ENCODE measurements at places on chromosomes 1 and 21.
A peak's percentile ranks its signal among the peaks of the same experiment; 100 is the strongest.

DNA sequence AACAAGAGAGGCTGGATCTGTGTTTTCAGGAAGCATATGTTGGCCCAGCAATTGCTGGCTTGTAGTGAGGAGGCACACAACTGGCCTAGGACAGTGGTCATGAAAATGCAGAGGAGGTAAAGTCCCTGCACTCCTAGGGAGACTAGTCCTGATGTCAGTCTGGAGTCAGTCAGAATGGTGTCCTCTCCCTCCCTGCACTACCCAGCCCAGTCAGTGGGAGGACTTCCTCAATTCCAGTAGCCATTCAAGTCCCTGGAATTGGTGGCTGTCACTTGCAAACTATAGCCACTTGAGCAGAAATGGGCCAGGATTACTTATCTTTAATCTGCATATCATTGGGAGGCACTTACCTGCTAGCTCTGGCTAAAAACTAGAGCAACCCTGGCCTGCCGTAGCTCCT lies 18.6 kb downstream of the NDUFS5 start:
- DNase-seq, result no peak

DNA sequence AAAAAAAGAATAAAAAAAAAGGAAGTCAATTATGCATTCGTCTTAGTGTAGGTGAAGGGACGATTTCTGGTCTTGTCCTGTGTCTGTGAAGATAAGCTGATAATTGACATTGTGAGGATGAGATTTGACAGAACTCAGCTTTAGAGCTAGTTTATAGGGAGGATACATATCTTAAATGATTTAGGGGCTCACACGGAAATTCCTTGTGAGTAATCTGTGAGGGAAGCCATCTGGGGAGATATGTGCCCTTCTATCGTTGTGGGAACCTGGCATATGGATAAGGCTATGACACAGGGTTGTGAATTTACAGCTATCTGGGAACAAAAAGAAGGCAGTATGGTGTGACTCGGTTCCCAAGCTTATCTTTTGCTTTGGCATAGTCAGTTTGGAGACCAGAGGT lies 71.1 kb downstream of the RABGAP1L start:
- DNase-seq, result no peak

- no peak for DNase-seq
These were observed at the start of gene SCP2 for GRCh38 chr1:52927212-52928014. TSS of gene SCP2 (plus strand) at chr1:52927276. CDS start at chr1:52927397, 121 bp downstream.

DNA sequence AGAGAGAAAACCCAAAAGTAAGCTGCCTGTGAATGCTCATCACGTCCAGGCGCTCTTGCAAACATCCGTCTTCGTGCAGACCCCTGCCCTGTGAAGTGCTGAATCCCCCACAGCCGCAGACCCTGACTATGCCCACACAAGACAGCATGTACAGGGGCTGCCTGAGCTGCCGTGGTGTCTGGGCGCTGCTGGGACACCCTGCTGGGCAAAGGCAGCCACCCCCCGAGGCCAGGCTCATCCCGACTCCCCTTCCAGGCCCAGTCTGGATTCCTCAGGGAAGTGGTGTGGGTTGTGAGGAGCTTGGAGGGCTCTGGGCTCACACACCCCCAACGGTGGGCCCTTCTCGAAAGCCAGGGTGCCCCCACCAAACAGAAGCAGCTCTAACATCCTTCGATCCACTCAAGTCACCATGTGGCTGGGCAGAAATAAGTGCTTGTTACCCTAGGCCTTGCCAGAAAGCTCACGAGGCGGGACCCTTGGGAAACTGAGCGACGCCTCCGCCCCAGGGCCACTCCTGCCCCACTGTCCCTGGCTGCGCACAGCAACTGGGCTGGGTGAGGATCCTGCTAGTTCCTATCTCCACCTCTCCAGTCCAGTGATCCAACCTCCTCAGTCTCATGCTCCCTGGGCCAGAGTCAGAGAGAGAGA lies 4.8 kb upstream of the WNT9A start:
- DNase-seq, result no peak

DNA sequence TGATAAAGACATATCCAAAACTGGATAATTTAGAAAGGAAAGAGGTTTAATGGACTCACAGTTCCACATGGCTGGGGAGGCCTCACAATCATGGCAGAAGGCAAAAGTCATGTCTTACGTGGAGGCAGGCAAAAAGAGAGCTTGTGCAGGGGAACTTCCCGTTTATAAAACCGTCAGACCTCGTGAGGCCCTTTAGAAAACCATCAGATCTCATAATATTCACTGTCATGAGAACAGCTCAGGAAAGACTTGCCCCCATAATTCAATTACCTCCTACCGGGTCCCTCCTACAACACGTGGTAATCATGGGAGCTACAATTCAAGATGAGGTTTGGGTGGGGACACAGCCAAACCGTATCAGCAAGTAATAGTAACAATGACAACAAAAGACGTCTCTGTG lies 88.2 kb upstream of the SLC25A33 start:
- no peak for DNase-seq

DNA sequence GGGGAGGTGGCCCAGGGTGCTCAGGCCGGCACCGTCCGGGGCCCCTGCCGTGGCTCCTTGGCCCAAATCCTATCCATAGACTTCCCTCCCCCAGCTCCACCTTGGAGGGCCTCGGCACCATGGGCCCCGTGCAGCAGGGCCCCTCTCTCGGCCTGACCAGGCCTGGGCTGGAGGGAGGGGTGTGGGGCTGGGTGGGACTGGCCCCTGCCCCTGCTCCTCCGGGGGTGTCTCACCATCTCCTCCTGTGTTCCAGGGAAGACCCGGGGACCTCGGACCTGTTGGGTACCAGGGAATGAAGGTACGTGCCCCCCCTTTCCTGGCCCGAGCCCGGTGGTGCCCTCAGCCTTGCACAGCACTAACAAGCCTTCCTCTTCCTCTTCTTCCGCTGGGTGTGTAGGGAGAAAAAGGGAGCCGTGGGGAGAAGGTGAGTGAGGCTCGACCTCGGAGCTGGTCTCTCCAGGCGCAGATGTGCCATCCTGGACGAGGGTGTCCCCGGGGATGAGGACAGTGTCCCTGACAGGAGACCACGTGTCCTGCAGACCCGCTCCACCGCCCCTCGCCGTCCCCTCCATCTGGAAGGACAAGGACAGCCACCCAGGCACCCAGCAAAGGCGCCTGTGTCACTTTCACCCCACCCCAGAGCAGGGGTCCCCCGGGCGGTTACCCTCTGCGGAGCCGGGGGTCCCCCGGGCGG lies 7.9 kb downstream of the COL6A1 start:
- DNase-seq, result no peak

- no peak for DNase-seq
These were observed 40.0 kb upstream of the RHOU start for GRCh38 chr1:228695015-228695955.

DNA sequence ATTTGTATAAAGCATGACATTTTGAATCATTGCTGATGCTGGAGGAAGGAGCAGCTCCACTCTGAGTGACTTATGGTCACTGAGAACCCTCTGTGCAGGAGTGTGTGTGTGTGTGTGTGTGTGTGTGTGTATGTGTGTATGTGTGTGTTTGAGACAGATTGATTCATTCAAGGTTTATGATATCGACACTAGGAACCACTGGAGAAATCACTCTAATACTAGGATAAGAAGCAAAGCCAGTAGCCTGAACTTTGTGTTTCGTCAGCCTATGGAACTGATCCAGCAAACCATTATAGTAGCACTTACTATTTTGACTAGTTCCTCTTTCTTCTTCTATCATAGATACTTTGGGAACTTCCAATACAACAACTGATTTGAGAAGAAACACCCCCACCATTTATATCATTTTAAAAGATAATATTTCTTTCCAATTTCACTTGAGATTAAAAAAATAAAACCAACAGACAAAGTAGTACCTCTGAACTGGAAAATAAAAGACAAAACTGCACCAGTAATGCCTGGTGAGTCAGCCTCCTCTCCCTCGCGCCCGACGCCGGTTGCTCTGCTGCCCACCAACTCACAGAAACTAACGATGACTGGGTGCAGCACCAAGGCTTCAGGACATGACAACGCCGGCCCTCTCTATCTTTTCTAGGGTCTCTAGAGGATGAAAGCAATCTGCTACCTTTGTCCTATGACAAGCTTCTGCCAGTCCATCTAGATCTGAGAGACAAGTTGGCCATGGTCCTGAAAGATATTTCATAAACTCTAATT lies 20.9 kb downstream of the SLAMF1 start:
- peak; percentile 41 for DNase-seq

DNA sequence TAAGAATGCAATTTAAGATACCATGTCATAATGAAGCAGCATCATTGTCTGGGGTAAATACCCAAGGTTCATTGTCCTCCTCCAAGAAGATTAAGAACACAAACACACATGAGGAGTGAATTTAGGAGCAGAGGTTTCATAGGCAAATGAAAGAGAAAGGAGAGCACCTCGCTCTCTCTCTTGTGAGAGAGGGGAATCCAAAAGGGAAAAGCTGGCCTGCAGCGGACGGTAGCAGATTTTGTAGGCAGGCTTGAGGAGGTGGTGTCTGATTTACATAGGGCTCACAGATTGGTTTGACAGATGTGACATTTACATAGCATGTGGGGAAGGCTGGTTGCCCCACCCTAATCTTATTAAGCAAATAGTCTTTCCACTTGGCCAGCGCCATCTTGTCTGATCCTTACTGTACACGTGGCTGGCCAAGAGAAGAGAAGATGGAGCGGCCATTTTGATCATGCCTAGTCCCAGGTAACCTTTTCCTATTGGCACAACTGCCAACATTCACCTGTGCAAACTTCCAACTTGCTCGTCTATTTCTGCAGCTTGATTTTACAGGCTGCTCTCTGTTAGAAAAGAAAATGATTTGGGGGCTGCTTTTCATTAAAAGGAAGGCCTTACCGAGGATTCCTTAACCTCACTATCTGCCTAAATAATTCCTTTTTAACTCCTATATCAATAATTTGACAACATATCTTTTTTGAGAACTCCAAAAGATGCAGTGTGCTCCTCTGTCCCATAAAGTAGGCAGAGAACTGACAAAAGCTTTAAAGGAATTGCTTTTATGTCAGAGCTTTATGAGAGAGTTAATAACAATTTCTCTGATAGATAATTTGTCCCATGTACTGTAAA lies 16.0 kb upstream of the LRRC7 start:
- no peak for DNase-seq

- DNase-seq, result peak; percentile 57
These were observed 9.9 kb upstream of the CDCA8 start for GRCh38 chr1:37682334-37682987.

GRCh38 chr1:180458807-180459206 lies 43.6 kb downstream of the ACBD6 start:
- DNase-seq, result no peak

DNA sequence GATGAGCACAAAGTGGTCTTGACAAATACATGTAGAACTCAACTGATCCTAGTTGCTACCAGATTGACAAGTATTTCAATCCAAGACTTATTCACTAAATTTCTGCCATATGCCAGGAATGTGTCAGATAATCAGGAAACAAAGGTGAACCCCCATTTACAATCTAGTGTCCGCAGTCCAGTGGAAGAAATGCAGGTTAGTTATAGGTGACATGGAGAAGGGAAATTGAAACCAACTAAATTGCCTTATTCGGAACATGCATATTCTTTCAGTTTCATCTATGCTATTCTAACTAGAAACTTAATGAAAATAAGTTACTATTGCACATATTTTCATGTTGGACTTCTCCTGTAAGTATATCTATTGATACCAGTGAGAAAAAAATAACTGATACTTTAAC lies 209.4 kb downstream of the COL24A1 start:
- no peak for DNase-seq

DNA sequence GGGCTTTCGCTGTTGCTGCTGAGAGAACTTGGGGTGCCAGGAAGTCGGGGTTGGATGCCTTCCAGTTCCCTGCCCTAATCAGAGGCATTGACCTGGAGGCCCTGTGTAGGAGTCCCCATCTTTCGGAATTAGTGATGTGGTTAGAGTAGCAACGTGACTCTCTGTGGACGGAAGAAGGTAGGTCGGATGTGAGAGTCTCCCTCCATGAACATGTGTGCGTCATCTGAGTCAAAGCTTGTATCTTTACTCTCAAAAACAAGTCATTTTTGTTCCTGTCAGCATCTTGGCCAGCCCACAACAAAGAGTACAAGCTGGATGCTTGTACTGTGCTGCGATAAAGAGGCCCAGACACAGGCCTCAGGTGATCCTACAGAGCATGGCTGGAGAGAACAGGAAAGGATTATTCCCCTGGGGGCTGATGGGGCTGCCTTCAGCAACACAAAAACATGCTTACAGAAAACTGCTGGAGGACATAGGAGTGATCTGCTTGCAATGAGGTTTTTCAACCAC lies 31.0 kb upstream of the IL10 start:
- no peak for DNase-seq

GRCh38 chr1:112011202-112011601 lies 21.7 kb upstream of the KCND3 start:
- no peak for DNase-seq

- no peak for DNase-seq
These were observed 670 bp downstream of the RAB3B start for GRCh38 chr1:51989582-51990477.

- no peak for DNase-seq
These were observed 360.6 kb upstream of the USP24 start for GRCh38 chr1:55575571-55576279.

GRCh38 chr1:192951691-192952460 lies 107.3 kb downstream of the UCHL5 start:
- no peak for DNase-seq

DNA sequence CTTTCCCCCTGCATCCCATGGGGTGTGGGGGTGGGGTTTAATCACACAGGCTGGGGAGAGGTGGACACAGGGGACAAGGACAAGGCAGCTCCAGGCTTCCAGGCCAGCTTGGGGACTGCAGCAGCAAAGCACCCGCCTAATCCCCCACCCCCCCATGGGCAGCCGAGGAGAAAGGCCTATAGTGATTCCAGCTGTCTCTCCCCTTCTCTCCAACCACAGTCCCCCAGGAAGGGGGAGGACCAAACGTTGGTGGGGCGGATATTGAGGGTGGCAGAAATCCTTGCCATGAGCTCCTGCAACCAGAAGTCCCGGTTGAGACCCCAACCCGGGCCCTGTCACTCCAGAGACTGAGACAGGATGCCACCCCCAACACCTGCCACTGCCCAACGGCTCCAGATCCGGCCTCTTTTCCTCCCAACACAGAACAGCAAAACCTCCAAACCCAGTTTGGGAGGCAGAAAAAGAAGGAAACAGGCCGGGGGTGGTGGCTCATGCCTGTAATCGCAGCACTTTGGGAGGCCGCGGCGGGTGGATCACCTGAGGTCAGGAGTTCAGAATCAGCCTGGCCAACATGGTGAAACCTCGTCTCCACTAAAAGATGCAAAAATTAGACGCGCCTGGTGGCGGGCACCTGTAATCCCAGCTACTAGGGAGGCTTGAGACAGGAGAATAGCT lies 1.7 kb downstream of the EPHA2 start:
- no peak for DNase-seq
